ENCODE measurements at places on chromosomes 6 and 20.

DNA sequence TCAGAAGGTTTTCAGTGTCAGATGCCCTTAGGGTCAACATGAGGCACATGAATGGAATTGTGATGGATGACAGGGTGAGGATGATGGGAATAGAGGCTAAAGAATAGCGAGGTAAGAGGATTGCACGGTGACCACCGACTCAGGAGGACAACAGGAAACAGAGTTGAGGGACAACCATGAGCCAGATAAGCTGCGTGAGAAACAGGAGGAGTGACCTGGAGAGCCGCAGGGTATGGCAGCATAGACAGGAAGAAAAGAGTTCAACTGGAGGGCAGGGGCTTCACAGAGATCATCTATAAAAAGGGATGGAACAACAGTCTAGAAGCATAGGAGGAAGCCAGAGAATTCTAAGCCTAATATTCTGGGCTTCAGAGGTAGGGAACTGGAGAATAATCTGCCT is 84.7 kb upstream of the ENPP5 start:
- DNase-seq, result no peak

- no peak for DNase-seq
These were observed 6.8 kb downstream of the MKKS start for GRCh38 chr20:10427060-10427692.

GRCh38 chr6:136337121-136337520 is 47.5 kb upstream of the BCLAF1 start:
- DNase-seq, result no peak

DNA sequence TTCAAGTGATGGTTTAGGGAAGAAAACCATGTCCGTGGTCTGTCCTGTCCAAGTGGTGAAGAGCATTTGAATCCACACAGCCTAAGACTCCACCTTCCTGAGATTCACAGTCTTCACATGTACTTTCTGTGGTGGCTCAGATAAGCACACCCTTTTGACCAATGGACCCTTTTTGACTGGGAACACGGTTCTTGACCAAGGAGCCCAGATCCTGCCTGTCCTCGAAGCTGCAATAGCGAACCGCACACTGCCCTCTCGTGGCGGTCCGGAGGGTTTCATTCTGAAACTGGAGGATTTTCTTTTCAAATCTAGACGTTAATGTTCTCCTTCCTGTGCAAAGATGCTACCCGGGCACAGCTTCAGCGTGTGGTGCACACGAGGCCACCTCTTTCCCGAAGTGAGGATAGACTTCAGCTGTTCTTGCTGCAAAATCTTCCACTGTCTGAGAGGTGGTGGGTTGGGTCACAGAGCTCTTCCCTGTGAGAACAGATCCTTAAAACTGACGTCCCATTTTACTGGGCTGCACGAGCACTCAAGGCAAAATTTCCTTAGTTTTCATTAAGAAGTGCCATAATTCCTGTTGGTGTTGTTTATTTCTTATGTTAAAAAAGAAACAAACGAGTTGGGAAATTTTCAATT is 90.5 kb downstream of the SYNJ2 start:
- peak; percentile 83 for DNase-seq

GRCh38 chr6:144159223-144159622 is 8.9 kb downstream of the STX11 start:
- no peak for DNase-seq

DNA sequence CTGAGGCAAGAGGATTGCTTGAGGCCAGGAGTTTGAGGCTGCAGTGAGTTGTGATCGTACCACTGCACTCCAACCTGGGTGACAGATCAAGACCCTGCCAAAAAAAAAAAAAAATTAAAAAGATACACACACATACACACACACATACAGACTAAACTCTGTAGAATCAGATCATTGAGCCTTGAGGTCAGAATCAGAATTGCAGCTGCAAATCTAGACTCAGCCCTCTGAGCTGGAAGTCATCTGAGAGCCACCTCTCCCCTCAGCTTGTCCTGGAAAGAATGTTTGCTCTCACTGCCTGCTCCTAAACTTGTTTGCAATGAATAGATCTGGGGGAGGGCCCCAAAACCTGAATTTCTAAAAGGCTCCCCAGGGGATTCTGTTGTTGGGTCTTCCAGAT is 41.4 kb upstream of the ANGPT4 start:
- DNase-seq, result no peak

DNA sequence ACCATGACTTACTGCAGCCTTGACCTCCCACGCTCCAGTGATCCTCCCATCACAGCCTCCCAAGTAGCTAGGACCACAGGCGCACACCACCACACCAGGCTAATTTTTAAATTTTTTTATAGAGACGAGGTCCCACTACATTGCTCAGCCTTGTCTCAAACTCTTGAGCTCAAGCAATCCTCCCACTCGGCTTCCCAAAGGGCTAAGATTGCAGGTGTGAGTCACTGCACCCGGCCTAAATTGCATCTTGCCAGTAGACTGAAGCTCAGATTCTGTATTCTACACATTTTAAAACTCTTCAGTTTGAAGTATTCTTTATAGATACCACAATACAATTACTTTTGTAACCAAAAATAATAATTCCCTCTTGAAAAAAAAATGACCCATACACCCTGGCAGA is 11.4 kb downstream of the NUDT3 start:
- no peak for DNase-seq

DNA sequence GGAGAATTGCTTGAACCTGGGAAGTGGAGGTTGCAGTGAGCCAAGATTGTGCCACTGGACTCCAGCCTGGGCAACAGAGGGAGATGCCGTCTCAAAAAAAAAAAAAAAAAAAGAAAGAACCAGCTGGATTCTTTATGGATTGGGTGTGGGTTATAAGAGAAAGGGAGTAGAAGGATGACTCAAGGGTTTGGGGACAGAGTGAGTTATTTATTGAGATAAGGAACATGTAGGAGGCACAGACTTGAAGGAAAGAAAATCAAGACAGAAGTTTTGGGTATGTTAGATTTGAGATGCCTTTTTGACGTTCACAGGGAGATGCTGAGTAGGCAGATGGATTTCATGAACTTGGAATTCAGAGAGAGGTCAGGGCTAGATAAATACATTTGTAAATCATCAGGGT is 47.6 kb downstream of the KIZ start:
- no peak for DNase-seq

DNA sequence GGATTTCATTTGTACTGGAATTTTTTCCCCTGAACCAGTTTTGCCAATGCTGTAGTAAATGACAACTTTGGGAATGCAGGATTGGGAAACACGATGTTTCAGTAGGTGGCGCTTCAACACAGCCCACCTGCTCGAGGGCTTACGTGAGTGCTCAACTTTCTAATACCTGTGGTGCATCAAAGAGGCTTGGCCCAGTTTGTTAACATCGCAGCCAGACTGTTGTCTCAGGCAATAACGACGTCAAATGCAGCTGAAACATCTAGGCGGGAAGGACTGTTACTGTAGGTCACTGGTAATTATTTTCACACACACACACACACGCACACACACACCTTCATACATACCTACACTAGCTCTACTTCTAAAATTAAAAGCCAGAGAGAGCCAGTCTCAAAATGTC is 815.5 kb upstream of the SLC35B3 start:
- DNase-seq, result no peak

- no peak for DNase-seq
These were observed 1.6 kb downstream of the PGBD1 start for GRCh38 chr6:28282926-28283325.

- DNase-seq, result no peak
These were observed 462.9 kb downstream of the ADGRB3 start for GRCh38 chr6:69097948-69098347.

DNA sequence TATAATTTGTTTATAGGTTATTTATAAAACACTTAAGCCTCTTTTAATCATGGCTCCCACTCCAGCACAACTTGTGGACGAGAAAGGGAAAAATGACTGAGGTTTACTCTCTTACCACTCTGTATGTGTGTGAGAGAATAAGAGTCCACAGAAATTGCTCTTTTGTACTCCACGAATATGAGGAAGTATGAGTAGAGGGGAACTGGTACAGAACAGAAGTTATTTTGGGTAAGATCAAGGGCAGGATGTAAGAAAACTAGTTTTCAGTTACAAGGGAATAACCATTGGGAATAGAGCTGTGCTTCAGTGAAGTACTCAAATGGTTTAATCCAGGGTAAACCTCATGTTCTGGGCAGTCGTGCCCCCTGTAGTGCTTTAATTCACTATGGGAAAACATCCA is 72.6 kb downstream of the REV3L start:
- no peak for DNase-seq

- DNase-seq, result no peak
These were observed 41.1 kb upstream of the SPACA1 start for GRCh38 chr6:88006557-88006956.

DNA sequence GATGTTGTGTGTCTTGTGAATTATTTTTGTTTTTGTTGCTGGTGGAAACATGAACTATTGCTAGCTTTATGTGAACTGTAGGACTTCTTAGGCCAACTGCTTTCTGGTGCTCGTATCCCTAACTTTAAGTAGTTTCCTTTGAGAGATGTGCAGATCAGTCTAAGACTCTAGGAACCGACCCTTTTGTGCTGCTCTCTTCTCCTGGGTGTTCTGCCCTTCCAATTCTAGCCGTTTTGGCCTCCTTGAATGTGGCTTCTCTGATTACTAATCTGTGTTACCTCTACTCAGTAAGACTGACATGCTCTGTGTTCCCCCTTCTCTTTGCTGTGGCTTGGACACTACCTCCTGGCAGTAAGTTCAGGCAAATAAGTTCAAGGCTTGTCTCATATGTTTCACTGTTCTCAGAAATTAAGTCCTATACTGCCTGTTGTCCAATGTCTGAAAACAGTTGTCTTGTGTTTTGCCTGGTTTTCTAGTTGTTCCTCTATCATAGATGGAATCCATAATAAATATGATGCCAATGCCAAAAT is 58.0 kb downstream of the FOXO3 start:
- DNase-seq, result no peak

DNA sequence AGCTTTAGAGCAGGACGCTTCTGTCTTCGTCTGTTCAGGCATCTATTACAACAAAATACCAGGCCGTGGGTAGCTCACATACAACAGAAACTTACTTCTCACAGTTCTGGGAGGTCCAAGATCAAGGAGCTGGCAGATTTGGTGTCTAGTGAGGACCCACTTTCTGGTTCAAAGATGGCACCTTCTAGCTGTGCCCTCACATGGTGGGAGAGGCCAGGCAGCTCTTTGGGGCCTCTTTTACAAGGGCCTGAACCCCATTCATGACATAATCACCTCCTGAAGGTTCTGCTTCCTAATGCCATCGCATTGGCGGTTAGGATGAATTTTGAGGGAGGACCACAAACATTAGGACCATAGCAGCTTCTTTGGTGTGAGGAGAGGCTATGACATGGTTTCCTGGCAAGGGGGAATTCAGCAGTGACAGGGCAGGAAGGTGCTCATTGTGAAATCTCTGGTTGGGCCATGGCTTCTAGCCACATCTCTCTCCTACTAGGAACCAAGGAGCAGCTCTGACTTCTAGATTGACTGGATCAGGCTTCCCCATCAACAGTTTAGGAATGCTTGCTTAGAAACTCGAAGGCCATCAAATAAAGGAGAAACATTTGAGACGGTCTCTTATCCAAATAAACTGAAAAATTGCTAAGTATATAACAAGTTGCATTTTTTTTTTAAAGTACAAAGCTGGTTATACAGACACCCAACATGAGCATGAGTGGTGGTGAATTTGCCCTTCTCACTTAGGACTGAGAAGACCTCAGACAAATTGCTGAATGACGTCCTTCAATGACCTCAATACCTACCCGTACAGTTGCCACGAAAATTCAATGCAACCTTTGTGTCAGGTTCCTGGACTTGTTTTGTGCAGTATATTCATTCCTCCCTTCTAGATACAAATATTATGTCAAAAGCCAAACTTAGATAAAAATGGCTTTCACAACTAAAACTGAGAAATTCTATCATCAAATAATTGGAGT is 140.7 kb downstream of the ZDHHC14 start:
- no peak for DNase-seq

- no peak for DNase-seq
These were observed 529.1 kb upstream of the CITED2 start for GRCh38 chr6:139903411-139904157.

DNA sequence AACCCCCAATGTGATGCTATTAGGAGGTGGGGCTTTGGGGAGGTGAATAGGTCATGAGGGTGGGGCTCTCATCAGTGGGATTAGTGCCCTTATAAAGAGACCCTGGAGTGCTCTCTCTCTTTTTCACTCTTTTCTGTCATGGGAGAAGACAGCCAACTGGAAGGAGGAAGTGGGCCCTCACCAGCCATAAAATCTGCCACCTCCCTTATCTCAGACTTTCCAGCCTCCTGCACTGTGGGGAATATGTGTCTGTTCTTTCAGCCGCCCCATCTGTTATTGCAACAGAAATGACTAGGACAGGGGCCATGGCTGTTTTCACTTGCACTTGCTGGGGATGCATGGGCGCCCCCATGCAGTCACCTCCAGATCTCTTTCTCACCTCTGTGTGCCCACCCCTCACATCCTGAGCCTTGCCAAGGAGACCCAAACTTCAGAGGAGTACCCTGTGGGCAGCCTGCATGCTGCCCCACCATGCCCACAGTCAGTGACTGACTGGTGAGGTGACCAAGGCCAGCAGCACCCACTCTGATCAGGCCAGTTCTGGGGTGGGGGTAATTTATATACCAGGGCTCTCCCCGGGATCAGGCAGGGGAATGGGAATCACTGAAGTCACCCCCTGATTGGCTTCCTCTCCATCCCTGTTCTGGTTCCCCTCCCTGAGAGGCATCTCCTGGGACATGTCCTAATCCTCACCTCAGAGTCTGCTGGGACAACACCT is 118.4 kb downstream of the ANKRD60 start:
- DNase-seq, result peak; percentile 53

DNA sequence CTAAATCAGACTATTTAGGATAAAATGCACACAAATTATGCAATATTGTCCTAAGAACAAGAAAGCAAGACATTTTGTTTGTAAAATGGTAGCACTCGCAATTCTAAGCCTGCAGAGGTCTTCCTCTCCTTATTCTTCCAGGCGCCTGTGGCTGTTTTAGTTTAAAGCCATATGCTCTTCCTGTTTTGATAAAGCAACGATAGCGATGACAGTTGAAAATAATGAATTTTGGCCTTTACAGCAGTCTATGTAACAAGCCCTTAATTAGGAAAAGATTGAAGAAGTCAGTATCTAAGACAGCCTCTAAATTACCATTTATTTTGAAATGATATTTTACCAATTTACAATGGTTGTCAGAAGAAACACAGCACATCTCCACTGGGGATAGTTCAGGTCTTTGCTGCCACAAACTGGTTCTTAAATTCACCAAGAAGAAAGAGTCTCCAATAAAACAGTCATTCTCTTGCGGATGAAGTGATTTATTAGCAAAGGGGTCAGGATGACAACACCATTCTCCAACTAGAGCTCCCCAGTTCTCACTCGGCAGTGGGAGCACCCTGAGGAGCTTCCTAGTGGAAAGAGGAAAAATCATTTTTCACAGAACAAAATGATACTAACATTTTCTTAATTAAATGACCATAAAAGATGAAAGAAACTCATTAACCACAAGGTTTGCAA is 21.4 kb downstream of the UBE3D start:
- no peak for DNase-seq

GRCh38 chr6:21489826-21490225 is 103.7 kb upstream of the SOX4 start:
- DNase-seq, result no peak

DNA sequence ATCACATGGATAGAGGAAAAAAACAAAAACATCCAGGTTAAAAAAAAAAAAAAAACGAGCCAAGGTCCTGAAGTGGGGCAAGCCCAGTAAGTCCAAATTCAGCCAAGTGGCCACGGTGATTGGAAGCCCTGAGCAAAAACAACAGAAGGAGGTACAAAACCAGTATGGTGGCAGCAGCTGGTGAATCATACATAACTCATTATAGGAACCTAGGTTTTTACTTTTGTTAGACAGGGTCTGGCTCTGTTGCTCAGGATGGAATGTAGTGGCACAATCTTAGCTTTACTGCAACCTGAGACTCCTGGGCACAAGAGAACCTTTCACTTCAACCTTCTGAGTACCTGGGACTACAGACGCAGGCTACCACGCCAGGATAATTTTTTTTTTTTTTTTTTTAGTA is 22.7 kb upstream of the MYB start:
- DNase-seq, result no peak

Data from coronary artery (tissue), 2 donors.